ENCODE measurements at places on chromosomes 2 and 18.

DNA sequence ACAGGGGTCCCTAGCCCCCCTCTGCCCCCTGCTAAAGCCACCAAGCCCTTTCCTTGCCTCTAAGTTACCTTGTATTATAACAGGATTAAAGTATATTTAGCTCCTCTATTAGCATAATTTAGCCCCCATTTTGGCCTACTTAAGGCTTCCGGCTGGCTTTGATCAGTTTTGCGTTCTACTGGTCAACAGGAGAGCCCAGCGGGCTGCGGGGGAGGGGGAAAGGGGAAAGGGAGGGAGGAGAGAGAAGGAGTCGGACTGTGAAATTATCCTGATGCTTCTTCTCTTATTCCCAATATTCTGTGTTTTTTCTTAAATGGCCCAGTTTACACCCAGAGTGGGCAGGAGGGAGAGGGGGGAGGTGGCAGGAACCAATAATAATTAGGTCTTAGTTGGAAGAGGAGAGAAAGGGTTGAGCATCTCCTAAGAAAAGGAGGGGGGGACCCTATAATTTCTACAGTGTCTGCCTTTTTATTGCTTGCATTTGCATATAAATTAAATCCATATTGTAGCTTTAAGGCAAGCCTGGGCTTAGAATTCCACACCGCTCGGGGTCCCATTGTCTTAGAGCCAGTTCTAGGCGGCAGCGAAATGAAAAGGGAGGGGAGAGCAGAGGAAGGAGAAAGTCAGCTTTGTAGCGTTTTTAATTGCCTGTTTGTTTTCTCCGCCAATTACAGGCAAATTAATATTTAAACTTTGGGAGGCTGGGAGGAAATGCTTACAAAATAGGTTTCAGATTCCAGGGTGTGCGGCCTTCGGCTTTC is 39.6 kb downstream of the EN1 start:
- DNase-seq = no peak

- no peak for DNase-seq
These were observed 39.5 kb downstream of the NIFK start for GRCh38 chr2:121697108-121697631.

DNA sequence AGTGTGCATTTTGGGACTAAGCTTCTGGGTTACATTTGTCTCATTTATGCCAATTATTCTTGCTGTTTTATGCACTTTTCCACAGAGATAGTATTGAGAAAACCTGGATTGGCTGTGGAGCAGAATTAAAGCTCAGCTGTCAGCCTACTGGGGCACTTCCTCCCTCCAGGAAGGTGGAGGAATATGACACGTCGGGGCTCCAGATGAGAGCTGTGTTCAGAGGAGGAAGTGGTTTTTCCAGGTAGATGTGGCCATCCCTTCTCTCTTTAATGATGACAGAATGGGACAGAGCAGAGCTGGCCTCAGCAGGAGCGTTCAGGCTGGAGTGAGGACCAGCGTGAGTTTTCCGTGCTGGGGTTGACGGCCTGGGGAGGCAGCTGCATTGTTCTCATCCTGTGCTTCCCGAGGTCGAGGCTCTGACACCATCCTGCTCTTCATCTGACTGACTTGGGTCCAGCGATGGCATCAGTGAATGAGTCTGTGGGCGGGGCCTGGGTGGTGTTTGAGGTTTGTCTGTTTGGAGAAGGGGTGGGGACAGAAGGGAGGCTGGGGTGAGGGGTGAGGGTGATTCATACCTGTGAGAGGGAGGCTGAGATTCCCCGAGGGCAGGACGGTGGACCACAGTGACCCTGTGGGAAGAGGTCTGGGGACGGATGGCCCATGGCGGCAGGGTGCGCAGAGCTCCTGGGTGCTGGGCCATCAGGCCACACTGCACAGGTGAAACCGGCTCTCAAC is 207.0 kb downstream of the LDLRAD4 start:
- DNase-seq = no peak

DNA sequence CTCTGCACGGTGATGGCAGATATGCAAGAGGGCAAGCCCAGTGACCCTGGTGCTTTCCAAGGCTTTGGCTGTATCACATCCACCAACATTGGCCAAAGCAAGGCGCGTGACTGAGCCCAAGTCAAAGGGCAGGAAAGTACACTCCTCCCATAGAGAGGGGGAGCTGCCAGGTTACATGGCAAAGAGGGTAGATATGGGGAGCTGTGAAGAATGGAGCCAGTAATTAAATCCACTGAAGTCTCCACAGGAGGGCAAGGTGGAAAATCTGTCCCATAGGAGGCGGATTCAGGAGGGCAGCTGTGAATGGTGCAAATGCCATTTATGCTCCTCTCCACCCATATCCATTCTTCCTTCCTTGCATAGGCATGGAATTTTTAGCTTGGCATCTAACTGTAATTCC is 44.6 kb upstream of the THOC1 start:
- DNase-seq = no peak

DNA sequence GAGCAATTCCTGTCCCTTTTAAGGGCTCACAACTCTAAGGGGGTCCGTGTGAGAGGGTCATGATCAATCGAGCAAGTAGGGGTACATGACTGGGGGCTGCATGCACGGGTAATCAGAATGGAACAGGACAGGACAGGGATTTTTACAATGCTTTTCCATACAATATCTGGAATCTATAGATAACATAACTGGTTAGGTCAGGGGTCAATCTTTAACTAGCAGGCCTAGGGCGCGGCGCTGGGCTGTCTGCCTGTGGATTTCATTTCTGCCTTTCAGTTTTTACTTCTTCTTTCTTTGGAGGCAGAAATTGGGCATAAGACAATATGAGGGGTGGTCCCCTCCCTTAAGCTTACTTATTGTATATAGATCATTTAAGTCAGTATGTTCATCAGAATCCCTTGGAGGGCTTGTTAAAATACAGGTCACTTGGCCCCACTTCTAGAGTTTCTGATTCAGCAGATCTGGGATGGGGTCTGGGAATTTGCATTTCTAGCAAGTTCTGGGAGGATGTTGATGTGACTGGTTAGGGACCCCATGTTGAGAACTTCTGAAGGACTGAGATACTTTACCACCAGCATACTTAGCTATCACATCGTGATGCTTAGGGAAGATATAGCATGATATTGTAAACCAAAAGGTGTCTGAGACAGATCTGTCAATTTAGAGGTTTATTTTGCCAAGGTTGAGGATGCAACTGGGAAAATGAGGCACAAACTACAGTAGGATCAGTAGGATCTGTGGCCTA is 2.8 kb upstream of the INPP4A start:
- no peak for DNase-seq

DNA sequence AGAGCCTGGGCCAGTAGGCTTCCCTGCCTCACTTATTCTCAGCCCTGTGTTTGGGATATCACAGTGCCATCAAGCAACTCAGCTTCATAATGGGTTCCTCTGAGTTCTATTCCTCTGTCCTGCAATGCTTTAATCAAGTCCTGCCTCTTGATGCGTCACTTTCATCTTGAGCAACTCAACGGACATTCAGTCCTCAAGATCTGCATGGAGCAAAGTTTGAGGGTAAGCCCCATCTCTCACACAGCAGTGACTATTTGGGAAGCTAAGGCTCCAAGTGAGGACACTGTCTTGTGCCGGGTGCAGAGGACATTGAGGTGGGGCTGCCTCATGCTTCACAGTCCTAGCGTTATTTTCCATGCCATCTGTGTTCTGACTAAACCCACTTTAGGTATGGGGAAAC is 50.9 kb upstream of the PLB1 start:
- no peak for DNase-seq

DNA sequence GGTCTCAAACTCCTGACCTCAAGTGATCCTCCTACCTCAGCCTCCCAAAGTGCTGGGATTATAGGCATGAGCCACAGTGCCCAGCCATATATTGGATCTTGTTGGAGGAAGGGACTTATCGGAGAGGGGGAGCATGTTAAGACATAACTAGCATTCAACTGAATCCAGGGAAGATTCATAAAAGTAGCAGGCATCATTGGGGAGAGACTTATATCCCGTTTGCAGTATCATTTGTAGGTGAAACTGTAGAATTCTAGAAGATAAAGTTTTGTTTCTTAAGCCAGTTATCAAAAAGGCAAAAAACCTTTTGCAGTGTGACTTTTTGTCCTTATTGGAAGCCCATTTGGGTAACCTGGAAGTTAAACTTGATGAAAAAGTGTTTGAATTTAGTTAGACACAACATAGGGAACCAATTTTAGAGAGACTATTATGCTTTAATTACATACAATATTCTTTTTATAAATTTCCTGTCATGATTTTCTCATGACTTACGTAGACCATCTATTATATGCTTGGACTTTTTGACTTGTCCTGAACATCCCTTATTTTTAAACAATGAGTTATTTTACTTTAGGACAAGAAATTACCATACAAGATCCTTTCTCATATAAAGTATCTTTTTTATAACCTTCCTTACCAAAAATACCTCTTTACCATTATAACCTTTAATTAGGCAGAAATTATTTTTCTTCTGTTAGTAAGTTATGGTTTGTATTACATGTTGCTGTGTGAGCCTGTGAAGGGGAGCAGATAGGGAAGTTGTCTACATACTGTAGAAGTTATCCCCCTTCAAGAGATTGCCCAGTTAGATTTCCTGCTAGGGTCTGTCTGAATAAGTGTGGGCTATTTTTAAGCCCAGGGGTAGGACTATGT is 20.3 kb downstream of the RAB3GAP1 start:
- DNase-seq = no peak

GRCh38 chr18:45825258-45826044 is at the start of gene SIGLEC15:
SIGLEC15 (plus strand) TSS chr18:45825675; CDS start chr18:45825729, 54 bp downstream.
- DNase-seq = no peak

DNA sequence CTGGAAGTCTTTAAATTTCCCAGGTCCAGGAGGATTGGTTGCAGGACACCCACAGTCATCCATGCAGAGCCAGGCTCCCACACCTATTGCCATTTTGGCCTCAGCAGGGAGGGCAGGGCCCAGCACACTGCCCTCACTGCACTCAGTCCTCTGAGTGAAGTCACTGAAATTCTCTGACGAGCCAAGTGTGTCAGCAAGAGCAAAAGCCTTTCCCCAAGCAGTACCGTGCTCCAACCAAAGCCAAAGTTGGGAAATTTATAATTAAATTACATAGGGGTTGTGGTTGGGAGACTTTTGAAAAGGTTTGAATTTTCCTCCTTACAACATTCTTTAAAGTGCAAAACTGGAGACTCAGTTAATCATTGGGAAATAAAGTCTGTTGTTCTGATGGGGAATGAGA is 98.5 kb upstream of the CD226 start:
- no peak for DNase-seq

DNA sequence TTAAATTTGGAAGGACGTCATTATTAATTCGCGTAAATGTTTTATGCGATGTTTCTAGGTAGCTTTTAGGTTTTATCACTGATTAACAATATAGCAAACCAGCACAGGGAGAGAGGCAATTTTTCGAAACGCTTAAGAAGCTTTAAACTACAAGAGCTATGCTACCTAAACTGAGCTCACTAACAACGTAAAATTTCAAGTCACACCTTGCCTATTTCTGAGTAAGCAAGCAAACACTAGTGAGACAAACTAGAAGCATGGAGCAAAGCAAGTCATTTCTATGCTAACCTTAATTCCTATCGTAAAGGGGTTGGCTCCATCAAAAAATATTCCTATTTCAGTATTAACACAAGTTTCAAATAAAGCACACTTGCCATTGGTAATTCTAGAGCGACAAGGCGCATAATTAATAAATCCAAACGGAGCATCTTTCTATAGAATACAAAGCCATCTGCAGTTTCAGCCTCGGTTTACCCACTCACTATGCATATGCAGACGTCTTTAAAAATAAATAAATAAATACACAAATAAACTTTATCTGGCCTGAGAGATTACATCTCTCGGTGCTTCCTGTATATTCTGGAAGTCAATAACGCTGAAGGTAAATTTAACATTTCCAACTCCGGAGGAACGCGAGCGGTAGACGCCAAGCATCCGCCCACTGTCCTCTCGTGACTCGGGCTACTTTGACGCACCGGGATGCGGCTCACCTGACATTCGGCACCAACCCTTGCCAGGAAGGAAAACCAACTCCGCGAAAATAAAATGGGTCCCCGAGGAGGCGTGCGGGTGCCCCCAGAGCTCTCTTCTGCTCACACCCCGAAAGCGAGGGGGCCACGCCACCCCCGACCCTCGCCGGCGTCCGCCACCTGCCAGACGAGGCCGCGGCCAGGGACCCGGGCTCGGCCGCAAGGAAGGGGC is 947 bp downstream of the ITSN2 start:
- DNase-seq = no peak

DNA sequence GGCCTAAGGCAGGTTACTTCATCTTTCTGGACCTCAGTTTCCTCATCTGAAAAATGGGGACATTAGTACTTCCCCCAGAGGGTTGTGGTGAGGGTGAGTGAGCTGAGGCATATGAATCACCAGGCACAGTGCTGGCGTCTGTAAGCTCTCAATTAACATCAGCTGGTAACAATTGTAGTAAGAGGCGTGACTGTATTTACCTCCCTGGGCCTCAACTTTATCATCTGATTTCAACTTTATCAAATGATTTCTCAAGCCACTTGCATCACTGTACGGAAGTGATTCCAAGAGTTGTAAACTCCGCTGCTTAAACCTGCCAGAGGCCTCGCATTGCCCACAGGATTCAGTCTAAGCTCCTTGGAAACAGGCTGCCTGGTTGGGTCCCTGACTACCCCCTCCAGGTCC is 53.6 kb upstream of the PKDCC start:
- no peak for DNase-seq

- no peak for DNase-seq
These were observed 41.5 kb downstream of the SCTR start for GRCh38 chr2:119482481-119483394.

DNA sequence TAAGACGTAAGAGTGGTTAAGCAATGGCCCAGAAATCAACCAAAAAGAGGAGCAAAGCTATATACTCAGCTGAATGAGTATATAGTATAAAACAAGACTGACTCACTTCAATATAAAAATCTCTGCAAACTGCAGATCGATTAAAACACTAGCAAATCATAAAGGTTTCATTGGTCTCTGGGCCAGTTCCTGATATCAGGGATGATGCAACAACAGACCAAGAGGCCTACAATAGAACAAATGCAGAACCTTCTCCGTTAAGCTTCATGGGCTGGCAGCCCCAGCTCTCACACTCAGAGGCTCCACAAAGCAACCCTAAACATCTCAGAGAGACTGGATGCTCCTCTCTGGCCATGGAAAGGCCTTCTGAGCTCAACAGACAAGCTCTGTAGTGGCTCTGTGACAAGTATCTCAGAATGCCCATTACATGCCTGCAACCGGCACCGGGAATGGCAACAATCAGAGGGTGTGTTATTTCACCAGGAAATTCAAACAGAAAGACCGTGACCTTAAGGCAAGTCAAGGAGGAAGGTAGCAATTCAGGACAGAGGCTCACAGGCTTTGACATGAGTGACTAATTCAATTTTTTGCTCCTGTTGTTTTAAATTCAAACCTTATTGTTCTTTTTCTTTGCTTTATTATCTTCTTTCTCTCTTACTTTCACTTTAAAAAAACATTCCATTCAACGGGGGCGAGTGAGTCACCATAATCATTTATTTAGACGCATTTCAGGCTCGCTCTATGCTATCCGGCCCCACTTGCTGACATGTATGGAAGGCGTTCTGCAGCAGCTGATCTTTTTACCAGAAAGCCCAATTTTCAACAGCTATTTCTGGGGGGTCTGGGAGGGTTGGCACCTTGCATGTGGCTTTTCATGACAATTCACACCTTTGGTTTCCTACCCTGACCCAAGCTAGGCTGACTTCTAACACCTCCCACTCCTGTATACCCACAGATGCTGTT is 15.1 kb downstream of the CYRIA start:
- DNase-seq = no peak

Data from NCI-H187 (cell line).